ENCODE measurements at places on chromosomes 11 and 22. TPM values are rescaled to one million over a fixed set of nuclear protein-coding genes. Genes with fewer than 3 reads are reported as not detected.

DNA sequence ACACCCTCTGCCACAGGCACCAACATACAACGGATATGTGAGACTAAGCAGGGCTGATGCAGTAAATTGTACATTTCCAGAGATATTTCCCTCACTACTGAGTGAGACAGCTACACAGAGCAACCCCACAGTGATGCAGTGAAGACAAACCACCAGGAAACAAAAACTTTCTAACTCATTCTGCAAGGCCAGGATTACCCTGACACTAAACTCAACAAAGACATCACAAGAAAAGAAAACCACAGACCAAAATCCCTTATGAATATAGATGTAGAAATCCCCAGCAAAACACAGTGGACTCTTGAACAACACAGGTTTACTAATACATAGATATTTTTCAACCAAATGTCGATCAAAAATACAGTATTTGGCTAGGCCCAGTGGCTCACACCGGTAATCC lies 1.5 kb upstream of the SLC7A4 start:
- H3K36me3 ChIP-seq, result no peaks in the 10 kb centered on the region
- peaks cover 35% of the 10 kb centered on the region for H3K4me1 ChIP-seq
- H3K4me3 ChIP-seq, result no peak overlapping the region
- peaks cover 5% of the 10 kb centered on the region for H3K27me3 ChIP-seq

GRCh38 chr22:41395531-41396240 lies 13.9 kb downstream of the TEF start:
- H3K36me3 ChIP-seq, result peaks cover 32% of the 10 kb centered on the region
- no peaks in the 10 kb centered on the region for H3K27me3 ChIP-seq
- peaks cover 8% of the 10 kb centered on the region for H3K4me1 ChIP-seq
- H3K27ac ChIP-seq, result no peak overlapping the region

- no peaks in the 10 kb centered on the region for H3K27me3 ChIP-seq
- H3K27ac ChIP-seq, result no peak overlapping the region
- H3K4me3 ChIP-seq, result no peak overlapping the region
- peaks cover 3% of the 10 kb centered on the region for H3K4me1 ChIP-seq
- no peak for DNase-seq
- peaks cover 90% of the 10 kb centered on the region for H3K36me3 ChIP-seq
Measured at GRCh38 chr22:50218153-50218995, 17.6 kb downstream of the SELENOO start.

KCNK4 gene
- polyA plus RNA-seq, result 0.09 TPM

DNA sequence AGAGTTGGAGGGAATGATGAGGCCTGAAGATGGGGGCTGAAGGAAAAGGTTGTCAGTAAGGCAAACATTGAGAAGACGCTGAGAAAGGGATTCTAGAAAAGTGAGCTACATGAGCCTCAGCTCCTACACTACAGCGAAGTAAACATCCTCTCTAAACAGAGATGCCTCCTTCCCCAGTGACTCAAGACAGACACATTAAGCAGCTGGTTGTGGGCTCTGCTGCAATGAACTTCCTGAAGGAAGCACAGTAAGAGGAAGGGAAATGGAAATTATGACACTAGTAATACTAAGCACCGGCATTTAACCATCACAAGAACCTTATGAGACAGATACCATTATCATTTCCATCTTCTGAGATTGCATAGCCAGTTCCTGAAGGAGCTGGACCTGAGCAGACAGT lies 190.5 kb downstream of the C11orf87 start:
- no peaks in the 10 kb centered on the region for H3K4me1 ChIP-seq
- no peaks in the 10 kb centered on the region for H3K27me3 ChIP-seq

DNA sequence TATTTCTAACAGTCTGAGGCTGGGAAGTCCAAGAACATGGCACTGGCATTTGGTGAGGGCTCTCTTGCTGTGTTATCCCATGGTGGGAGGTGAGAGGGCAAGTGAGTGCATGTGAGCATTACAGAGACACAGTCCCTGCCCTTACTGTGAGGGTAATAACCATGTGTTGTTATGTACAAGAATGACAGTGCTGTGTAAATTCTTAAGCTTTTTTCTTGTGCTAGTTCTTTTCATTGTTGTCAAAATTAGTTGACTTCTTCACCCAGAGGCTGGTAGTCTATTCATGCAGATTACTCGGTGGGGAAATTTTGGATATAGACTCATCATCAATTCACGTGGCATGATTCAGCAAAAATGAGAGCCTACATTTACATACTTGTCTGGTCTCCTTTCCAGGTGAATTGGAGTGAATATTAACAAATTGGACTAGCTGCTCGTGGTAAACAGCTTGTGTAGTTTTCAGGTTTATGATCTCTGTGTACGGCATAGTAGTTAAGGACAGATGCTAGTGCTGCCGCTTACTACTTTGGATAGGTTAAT lies 49.3 kb downstream of the ATXN10 start:
- H3K4me1 ChIP-seq, result no peaks in the 10 kb centered on the region
- H3K36me3 ChIP-seq, result peaks cover 31% of the 10 kb centered on the region
- H3K27me3 ChIP-seq, result no peaks in the 10 kb centered on the region
- H3K27ac ChIP-seq, result no peak overlapping the region
- H3K4me3 ChIP-seq, result no peak overlapping the region

SLC35E4 gene
- 1.2 TPM for polyA plus RNA-seq

GRCh38 chr22:50314455-50315288 lies 7.2 kb upstream of the PLXNB2 start:
- no peak overlapping the region for H3K27ac ChIP-seq
- no peak overlapping the region for H3K4me3 ChIP-seq
- no peak for DNase-seq
- peaks cover 4% of the 10 kb centered on the region for H3K36me3 ChIP-seq
- H3K4me1 ChIP-seq, result peaks cover 4% of the 10 kb centered on the region

GRCh38 chr11:46002189-46002588 lies 79.7 kb downstream of the LARGE2 start:
- H3K36me3 ChIP-seq, result no peaks in the 10 kb centered on the region
- H3K4me1 ChIP-seq, result no peaks in the 10 kb centered on the region
- no peak overlapping the region for H3K27ac ChIP-seq
- H3K27me3 ChIP-seq, result no peaks in the 10 kb centered on the region
- DNase-seq, result no peak
- no peak overlapping the region for H3K4me3 ChIP-seq

DNA sequence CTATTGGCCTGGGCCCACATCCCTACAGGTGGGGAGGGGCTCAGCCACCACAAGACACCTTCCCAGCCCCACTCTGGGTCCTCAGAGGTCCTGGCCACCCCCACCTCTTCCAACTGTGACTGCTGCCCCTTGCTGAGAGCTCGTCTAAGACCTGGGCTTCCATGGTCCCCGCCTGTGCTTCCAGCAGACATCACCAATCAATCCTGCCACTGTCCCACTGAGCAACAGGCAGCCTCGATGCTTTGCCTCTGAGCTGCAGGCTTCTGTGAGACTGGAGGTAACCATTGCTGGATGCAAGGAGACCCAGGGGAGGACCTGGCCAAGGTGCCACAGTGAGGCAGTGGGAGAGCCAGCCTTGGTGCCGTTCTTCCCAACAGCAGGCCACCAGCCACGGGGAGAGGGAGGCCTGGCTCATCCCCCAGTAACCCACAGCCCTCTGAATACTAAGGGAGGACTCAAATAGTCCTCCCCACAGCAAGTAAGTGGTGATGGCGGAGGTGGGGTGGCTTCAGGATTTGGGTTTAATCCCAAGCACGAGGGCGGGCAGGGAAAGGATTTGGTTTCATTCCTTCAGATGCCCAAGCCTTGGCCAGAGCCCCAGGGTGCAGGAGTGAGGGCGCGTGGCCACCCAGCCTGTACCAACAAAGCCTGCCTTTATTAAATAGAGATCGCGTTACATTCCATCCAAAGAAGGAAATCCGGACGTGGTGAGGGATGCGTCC lies 5.5 kb upstream of the FADS3 start:
- DNase-seq, result no peak
- H3K4me1 ChIP-seq, result peaks cover 3% of the 10 kb centered on the region
- peaks cover 47% of the 10 kb centered on the region for H3K36me3 ChIP-seq
- no peaks in the 10 kb centered on the region for H3K27me3 ChIP-seq
- H3K4me3 ChIP-seq, result no peak overlapping the region

- no peak overlapping the region for H3K4me3 ChIP-seq
- no peaks in the 10 kb centered on the region for H3K4me1 ChIP-seq
- H3K27me3 ChIP-seq, result peaks cover 2% of the 10 kb centered on the region
- DNase-seq, result no peak
Measured at GRCh38 chr11:79400717-79401330, 40.0 kb downstream of the TENM4 start.

GPHA2 gene
- 0.24 TPM for polyA plus RNA-seq

DNA sequence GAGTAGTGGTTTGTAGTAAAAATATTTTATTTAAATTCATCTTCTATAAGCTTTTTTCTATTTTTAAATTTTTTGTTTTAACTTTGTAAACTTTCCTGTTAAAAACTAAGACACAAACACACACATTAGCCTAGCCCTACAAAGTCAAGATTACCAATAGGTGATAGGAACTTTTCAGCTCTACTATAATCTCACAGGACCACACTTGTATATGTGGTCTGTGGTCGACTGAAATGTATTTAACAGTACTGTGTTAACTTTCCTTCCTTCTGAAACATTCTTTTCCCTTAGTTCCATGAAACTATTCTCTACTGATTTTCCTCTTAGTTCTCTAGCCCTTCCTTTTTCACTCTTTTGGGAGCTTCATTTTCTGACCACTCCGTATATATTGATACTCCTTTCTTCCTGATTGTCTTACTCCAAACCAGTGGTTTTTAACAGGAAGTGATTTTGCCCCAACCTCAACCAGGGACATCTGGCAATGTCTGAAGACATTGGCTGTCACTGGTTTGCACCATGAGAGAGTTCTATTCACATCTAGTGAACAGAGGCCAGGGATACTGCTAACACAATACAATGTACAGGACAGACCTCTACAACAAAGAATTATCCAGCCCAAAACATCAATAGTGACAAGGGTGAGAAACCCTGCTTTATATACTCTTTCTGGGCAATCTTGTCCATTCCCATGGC lies 8.8 kb downstream of the ZW10 start:
- H3K27ac ChIP-seq, result no peak overlapping the region
- peaks cover 45% of the 10 kb centered on the region for H3K36me3 ChIP-seq
- no peak overlapping the region for H3K4me3 ChIP-seq
- DNase-seq, result no peak

SHANK2 gene
- polyA plus RNA-seq, result 16.5 TPM

DNA sequence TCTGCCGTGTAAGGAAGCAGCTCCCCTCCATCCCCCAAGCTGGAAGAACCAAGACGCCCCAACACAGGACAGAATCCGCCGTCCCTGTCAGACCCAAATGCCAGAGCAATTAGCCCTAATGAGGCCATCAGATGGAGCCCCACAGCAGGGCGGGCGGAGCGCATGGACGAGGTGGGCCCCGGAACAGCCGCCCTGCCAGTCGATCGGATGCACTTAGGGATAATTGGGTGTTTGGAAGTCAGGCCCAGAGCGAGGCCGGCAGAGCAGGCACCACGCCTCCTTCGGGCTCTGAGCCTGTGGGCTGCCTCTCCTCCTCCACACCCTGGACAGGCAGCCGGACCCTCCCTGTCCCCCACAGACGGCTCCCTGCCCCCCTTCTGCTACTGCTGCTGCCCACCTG lies 5.5 kb upstream of the TH start:
- H3K27ac ChIP-seq, result no peak overlapping the region
- DNase-seq, result no peak
- no peaks in the 10 kb centered on the region for H3K36me3 ChIP-seq
- no peak overlapping the region for H3K4me3 ChIP-seq
- H3K4me1 ChIP-seq, result no peaks in the 10 kb centered on the region

DNA sequence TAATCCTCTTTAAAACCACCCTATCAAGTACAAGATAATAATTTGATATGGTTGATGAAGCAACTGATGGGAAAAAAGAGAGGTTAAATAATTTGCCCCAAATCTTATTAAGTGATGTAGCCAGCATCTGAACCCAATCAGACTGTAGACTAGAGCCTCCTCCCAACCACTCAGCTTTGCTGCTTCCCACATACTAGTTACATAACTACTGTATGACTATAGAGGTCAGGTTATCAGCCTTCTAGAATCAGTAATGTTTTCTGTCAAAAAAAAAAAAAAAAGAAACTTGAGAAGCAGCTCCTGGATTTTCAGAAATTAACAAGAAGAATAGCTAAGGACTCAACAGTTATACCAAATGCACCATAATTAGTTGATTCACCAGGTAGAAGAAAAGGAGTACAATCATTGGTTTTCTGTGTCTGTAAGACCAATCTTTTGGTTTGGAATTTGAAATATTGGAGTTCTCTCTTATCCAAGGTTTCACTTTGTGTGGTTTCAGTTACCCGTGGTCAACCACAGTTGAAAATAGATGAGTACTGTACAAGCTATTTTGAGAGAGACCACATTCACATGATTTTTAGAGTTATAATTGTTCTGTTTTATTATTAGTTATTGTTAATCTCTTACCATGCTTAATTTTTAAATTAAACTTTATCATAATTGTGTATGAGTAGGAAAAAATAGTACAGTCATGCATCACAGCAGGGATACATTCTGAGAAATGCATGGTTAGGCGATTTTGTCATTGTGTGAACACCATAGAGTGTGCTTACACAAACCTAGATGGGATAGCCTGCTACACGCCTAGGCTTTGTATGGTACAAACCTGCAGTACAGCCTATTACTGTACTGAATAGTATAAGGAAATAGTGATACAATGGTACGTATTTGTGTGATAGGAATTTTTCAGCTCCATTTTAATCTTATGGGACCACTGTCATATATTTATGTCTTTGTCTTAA lies 72.2 kb downstream of the PDHX start:
- no peaks in the 10 kb centered on the region for H3K4me1 ChIP-seq
- peaks cover 16% of the 10 kb centered on the region for H3K36me3 ChIP-seq

DNA sequence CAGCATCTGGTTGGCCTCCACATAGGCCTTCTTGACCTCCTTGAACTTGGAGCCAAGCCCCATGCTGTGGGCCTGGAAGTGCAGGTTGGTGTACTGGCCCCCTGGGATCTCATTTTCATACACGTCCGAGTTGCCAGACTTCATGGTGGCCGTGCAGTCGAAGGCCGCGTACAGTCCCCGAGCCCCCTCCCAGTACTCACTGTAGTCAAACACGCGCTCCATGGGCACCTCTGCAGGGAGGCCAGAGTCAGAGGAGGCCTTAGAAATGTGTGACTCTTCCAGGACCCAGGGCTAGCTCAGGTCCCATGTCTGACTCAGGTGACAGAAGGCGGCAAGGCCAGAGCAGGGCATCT lies 6.7 kb upstream of the LRFN4 start:
- no peaks in the 10 kb centered on the region for H3K27me3 ChIP-seq
- DNase-seq, result no peak
- no peak overlapping the region for H3K27ac ChIP-seq
- H3K4me3 ChIP-seq, result no peak overlapping the region
- peaks cover 41% of the 10 kb centered on the region for H3K36me3 ChIP-seq

DNA sequence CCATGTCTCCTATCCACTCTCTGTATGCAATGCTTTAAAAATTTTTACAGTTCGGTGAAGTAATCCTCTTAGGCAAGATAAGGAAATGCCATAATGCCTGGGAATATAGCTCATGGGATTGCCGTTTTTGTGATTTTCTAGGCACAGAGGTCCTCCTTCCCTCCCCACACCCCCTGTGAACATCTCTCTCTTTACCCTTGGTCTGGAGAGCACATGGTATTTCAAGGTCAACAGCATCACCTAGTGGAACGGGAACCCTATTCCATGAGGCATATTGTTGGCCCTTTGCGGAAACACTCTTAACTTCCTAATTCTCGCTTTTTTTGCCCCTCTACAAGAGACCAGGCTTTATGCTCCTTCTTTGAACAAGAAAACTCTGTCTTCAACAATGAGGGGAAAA lies 8.8 kb downstream of the NXPE4 start:
- no peak for DNase-seq
- no peaks in the 10 kb centered on the region for H3K36me3 ChIP-seq
- no peaks in the 10 kb centered on the region for H3K4me1 ChIP-seq
- H3K27me3 ChIP-seq, result no peaks in the 10 kb centered on the region
- H3K27ac ChIP-seq, result no peak overlapping the region

SLN gene
- polyA plus RNA-seq, result 6.1 TPM
